ENCODE measurements at places on chromosomes 2 and 18.

DNA sequence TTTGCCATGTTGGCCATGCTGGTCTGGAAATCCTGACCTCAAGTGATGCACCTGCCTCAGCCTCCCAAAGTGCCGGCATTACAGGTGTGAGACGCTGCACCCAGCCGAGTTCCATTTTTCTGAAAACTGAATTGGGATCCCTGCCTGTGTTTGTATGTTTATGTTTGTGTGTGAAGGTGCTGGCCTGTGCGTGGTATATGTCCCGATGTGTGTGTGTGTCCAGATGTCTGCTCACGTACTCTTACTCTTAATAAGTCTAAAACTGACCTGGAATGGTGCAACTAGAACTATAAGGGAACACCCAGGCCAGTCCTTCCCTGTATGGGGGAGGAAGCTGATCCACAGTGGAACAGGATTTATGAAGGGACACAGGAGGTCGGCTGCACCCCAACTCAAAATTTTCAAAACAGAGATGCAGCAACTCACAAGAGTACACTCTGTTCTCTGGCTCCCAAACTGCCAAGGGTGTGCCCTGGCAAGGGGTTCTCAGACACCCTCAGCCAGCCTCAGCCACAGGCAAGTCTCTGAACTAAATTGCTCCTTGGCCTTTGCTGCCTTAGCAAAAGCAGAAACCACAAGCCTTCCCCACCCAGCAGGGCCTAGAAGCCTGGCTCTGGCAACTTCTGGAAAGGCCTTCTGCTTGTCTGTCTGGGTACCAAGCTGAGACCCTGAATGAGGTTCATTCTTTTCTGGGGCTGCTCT lies 36.5 kb downstream of the RHOB start:
- DNase-seq, result no peak

GRCh38 chr18:79399275-79400081 lies 3.7 kb downstream of the NFATC1 start:
- no peak for DNase-seq

GRCh38 chr18:46366751-46367376 lies 262.7 kb downstream of the HAUS1 start:
- DNase-seq, result no peak

DNA sequence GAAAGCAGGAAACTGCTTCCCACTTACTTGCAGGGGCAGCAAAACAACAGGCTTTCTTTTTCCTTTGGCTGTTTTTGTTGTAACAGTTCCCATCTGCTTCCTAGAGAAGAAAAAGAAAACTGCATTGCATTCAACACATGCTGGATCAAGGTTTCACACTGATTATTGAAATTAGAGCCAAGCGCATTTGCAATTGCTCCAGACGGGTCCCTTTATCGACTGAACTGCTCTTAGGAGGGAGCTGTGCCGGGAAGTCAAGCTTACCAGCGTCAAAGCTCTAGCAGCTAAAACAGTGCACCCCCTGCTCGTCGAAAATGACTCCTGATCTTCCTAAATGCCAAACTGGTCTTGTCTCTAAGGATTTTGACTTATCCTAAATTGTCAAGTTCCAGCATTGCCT lies 164.0 kb upstream of the SESTD1 start:
- DNase-seq, result no peak

- DNase-seq, result no peak
Observed at GRCh38 chr18:63158676-63159291, 160.8 kb downstream of the BCL2 start.

DNA sequence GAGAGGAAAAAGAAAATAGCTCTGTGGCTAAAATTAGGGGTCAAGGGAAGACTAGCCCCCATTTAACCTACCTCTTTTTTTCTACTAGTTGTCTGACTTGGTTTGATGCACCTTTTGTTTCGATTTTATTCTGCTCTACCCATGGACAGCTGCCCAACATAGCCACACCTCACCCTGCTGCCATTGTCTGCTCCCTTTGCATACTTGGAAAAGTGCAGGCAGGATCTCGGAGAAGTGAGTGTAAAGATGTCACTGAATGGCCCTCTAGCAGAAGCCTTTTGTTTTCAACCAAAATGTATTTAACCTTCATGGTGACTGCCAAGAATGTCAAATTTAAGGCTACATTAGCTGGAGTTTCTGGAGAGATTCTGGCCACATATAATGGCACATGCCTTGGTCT lies 62.9 kb downstream of the SETBP1 start:
- no peak for DNase-seq

- DNase-seq, result no peak
Observed at GRCh38 chr2:12303181-12304030, 413.3 kb upstream of the TRIB2 start.

DNA sequence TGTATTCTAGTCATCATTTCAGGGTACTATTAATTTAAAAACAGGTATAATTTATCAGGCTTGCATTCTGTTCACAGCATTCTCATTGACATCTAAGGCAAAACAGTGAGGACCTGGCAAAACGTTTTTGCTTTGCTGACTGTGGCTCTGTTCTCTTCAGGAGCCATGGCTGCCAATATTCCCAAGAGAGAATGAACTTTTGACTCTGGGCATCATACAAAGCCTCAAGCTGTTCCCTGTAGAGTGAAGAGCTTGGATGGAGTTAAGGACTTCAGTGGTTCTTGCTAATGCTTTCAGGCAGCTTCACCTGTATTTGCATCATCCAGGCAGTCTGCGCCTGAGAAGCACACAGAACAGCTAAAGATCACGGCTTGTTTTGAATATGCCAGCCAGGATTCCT lies 65.9 kb upstream of the CAVIN2 start:
- DNase-seq, result no peak

DNA sequence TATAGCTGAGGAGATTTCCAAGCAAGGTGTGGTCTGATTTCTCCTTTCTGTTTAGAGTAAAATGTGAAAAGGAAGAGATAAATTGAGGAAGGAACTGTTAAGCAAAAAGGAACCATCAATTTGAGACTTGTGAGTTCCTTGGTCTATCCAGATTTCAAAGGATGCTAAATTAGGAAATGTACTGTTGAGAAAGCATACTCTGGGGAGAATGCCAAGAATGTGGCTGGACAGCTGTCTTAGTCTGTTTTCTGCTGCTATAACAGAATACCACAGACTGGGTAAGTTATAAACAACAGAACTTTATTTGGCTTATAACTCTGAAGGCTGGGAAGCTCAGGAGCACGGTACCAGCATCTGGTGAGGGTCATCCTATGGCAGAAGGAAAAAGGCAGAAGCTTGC lies 1097.2 kb downstream of the TDRD15 start:
- no peak for DNase-seq

DNA sequence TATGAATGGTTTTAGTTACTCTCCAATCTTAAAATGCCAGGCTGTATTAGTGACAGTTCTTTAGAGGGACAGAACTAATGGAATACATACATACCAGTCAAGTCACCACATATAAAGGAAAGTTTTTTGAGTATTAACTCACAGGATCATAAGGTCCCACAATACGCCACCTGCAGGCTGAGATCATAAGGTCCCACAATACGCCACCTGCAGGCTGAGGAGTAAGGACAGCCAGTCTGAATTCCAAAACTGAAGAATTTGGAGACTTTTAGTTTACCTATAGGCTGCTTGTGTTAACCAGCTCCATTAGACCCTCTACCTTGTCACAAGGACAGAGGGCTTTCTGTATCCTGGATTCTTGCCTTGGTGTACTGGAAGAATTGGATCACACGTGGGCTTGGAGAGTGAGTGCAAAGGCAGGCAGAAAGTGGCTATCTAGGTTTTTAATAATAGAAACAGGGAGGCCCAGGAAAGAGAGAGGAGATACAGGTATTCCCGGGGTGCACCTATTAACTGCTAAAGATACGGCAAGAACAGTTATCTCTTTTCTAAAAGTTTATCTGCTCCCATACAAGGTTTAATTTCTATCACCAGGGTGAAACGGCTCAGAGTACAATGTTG lies 234.9 kb upstream of the CYRIA start:
- no peak for DNase-seq

GRCh38 chr2:185668710-185669109 lies 69.9 kb upstream of the FSIP2 start:
- DNase-seq, result no peak

DNA sequence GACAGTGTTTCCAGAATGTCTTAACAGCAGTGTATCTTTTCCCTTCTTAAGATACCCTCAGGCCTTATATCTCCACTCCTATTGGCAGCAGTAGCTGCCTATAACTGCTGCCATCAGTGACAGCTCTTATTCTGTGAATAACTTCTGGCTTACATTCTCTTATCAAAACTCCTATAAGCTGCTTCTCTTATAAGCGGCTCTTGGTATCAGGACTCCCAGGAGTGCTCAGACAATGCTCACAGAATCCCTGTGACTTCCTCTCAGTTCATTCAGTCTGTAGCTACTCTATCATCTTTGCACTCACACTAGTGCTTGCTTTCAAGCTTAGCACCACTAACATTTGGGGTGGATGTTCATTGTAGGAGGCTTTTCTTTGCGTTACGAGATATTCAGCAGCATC lies 143.7 kb upstream of the CDH7 start:
- DNase-seq, result no peak

GRCh38 chr18:48418539-48419276 lies 9.5 kb upstream of the ZBTB7C start:
- DNase-seq, result no peak

DNA sequence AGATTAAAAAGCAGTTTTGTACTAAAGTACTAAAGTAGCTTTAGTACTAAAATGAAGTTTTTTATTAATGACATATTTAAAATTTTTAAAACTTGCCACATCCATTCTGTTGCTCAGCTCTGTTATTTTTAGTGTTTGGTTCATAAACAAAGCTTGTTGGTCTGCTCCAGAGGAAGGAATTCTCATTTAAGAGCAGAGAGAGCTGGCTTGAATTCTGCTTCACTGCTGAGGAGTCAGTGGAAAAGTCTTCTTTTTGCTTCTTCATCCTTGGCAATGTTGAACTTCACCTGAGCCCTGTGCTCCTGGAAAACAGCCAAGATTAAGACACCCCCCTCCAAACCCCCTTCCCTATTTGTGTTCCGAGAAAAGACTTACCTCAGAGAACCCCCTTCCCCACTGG lies 40.6 kb downstream of the TMEM87B start:
- DNase-seq, result no peak

DNA sequence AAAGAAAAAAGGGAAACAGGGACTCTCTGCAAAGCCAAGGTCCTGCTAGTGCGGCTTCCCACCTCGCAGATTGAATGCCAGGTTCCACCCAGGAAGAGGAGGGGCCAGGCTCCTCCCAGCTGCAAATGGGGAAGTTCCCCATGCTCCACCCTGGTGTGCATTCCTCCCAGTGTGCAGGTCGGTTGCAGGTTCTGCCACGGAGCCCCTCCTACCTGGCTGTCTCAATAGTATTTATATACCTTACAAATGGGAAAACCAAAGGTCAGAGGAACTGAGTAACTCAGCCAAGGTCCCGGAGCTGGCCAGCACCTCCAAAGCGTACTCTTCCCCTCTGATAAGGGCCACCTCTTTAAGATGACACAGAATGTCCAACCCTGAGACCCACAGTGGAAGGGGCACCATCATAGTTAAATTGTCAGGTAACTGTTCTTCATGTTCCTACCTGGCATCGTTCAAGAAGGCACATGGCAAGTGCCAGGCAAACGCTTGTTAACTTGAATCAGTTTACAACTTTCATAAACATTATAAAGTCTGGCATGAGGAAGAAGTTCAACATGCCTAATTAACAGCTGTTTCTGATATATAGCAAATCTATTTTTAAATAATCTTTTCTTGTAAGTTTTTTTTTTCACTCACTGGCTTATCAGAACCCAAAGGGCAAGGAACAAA lies 35.5 kb downstream of the POU3F3 start:
- no peak for DNase-seq

All from SHP77 treated with DMSO at 0.1 percent for 48 hours (cell line).